ENCODE measurements at places on chromosomes 13 and 19.

DNA sequence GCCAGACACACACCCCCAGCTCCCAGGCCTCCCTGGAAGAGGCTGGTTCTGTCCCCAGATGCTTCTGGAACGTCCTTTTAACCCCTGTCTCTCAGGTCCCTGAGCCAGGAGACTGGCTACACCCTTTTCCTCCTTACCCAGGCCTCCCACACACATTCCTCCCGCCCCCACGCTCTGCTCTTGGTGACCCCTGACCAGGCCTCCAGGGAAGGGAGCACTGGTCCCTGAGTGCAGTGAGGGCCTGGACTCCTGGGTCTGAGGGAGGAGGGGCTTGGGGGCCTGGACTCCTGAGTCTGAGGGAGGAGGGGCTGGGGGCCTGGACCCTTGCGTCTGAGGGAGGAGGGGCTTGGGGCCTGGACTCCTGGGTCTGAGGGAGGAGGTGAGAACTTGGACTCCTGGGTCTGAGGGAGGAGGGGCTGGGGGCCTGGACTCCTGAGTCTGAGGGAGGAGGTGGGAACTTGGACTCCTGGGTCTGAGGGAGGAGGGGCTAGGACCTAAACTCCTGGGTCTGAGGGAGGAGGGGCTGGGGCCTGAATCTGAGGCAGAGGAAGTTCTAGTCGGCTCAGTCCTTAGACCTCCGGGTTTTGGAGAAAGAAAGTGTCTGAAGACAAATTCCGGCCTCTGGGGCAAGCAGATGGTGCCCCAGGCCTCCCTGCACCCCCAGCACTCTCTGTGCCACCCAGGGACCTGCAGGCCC, 527 bp downstream of the KLK6 start:
- no peak for DNase-seq

- no peak for DNase-seq
Measured at GRCh38 chr19:8080832-8081231, 28.3 kb downstream of the CCL25 start.

DNA sequence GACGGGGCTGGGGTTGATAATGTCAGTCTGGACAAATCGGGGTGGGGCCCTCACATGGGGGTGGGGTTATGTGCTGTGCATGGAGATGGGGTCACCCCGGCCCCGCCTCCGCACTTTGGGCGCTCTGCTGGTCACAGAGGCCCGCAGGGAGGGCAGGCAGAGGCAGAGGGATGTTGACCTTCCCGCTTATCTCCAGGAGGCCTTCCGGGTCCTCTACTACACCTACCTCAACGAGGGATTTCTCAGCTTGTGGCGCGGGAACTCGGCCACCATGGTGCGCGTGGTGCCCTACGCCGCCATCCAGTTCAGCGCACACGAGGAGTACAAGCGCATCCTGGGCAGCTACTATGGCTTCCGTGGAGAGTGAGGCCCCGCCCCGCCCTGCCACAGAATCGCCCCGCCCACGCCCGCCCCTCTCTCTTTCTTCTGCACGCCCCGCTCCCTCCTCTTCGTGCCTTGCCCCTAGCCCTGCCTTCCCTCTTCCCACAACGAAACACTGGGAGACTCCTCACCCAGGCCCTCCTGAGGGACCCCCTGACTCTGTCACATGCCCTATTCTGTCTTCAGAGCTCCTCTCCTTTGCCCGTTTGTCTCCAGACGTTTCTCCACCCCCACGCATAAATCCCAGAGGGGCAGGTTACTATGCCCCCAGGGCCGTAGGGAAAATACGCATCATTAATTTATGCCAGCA, 32.8 kb downstream of the TMEM161A start:
- DNase-seq: peak; percentile 79

- DNase-seq: no peak
Measured at GRCh38 chr19:41016488-41017071, 25.5 kb downstream of the CYP2B6 start.

DNA sequence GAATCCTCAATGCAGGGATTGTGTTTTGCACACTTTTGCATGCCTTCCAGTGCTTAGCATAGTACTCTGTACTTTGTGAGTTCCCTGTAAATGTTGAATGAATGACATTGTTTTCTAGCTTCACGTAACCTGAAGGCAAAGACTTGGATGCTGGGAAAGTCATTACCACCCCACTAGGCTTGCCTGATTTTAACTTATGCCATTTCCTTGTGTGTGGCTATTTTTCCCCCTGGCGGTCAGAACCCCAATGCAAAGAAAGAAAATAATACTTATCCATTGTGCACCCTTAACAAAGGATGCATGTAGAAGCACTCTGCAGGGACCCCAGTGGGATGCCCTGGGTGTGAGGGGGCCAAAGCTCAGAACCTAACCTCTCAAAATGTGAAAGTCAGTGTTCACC, 1.2 kb upstream of the ENOX1 start:
- DNase-seq: peak; percentile 65

- DNase-seq: no peak
Measured at GRCh38 chr13:29131881-29132668, 311.9 kb downstream of the MTUS2 start.

DNA sequence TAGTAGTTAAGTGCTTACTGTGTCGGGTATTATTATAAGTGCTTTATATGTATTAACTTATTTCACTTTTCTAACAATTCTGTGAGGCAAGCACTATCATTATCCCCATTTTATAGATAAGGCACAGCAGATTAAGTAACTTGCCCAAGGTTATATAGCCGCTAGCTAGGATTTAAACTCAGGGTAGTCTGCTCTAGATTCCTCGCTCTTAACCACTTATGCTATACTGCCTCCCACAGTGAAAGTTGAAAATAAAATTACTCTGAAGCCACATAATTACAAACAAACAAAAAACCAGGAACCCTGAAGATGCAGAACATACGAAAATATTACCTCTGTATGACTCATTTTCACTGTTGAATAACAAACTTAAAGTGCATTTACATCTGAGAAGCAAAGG, 3.9 kb downstream of the TEX30 start:
- peak; percentile 2 for DNase-seq

- DNase-seq: no peak
Measured at GRCh38 chr13:112733661-112734379, 44.0 kb downstream of the ATP11A start.

GRCh38 chr19:54035215-54036178, 28.2 kb downstream of the VSTM1 start:
- peak; percentile 81 for DNase-seq

DNA sequence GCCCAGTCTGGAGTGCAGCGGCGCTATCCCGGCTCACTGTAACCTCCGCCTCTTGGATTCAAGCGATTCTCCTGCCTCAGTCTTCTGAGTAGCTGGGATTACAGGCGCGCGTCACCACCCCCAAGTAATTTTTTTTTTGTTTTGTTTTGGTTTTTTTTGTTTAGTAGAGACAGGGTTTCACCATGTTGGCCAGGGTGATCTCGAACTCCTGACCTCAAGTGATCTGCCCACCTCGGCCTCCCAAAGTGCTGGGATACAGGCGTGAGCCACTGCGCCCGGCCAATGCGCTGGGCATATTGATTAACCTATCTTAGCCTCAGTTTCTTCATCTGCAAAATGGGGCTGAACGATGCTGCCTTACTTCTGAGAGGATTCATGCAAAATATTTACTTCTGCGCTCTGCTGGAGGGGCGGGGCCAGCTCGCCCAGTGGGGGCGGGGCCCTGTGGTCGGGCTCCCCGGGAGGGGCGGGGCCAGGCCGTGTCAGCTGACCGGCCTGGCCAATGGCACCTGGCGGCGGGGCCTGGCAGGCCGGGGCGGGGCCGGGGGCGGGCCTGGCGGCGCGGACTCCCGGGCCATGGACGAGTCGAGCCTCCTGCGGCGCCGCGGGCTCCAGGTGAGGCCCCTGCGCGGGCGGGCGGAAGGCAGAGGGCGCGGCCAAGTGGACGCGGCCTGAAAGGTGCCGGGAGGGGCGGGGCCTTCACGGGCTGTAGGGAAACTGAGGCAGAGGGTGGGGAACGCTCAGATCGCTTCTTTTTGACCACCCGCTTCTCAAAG, at the start of gene MAST3:
Gene MAST3, plus strand, starts transcription at position 562 of the 776 bp plus-strand sequence. Its CDS starts 15 bp downstream, at position 577.
- DNase-seq: peak; percentile 87

DNA sequence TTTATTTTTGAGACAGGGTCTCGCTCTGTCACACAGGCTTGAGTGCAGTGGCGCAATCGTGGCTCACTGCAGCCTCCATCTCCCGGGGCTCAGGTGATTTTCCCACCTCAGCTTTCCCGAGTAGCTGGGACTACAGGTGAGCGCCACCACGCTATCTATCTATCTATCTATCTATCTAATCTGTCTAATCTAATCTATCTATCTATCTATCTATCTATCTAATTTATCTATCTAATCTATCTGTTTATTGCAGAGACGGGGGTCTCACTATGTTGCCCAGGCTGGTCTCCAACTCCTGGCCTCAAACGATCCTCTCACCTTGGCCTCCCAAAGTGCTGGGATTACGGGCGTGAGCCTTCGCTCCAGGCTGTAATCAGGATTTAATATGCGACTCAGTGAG, 587 bp downstream of the ZNF613 start:
- DNase-seq: no peak

- DNase-seq: peak; percentile 77
Measured at GRCh38 chr19:55579766-55580621, 654 bp downstream of the ZNF579 start.

DNA sequence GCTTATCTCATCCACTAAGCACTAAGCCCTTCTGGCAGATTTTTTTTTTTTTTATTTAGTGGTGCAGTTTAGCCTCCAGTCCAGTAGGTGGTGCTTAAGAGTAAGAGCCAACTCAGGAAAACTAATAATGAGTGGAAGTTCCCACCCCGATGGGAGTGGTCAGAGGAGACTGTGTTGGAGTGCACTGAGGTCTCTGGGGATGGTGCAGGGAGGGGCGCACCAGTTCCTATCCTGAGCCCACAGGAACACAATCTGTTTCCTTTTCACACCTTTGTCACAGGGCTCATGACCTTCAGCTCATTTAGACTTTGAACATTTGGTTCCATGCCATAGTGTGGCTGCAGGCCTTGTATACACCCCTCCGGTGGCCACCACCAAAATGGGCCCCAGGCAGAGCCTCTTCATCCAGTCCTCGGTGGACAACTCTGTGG, 367.4 kb downstream of the SPRY2 start:
- DNase-seq: no peak

GRCh38 chr19:18160493-18160970, 7.6 kb downstream of the PIK3R2 start:
- DNase-seq: peak; percentile 16

DNA sequence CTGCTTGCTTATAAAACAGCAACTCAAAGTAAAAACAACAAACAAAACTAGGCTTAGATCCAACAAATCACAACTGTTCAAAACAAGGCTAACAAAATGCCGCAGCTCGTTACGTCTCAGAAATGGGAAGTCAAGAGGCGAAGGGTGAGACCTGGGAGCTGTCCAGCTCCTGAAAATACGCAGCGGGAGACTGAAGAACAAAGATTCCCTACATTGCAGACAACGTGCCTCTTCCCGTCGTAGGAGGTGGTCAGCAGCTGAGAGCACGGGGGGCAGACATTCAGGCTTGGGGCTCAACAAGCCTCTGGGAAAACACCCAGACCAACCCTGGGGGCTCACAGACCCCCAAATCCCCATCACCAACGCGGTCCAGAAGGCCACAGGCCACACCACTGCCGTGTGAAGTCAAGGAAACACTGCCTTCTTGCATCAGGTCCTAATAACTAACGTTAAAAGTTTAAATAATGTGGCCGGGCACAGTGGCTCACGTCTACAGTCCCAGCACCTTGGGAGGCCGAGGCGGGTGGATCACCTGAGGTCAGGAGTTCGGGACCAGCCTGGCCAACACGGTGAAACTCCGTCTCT, 13.5 kb downstream of the PLPP2 start:
- DNase-seq: peak; percentile 72

DNA sequence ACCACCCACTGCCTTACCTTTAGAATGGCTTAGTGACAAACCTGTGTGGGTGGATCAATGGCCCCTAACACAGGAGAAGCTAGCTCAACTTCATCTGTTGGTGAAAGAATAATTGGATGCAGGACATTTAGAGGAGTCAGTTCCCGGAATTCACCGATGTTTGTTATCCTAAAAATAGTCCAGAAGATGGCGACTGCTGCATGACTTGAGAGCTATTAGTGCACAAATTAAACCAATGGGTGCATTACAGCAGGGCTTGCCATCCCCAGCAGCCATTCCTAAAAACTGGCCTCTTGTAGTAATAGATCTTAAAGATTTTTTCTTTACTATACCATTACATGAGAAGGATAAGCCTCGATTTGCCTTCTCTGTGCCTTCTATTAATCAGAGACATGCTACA, 46.8 kb upstream of the ZNF726 start:
- no peak for DNase-seq

GRCh38 chr19:48495396-48495795, 16.2 kb downstream of the LMTK3 start:
- DNase-seq: no peak

GRCh38 chr13:102726430-102726829, 31.6 kb upstream of the METTL21C start:
- DNase-seq: no peak

- no peak for DNase-seq
Measured at GRCh38 chr13:113559901-113560644, 24.5 kb upstream of the TFDP1 start.

- no peak for DNase-seq
Measured at GRCh38 chr13:100106705-100107104, 17.8 kb downstream of the PCCA start.

DNA sequence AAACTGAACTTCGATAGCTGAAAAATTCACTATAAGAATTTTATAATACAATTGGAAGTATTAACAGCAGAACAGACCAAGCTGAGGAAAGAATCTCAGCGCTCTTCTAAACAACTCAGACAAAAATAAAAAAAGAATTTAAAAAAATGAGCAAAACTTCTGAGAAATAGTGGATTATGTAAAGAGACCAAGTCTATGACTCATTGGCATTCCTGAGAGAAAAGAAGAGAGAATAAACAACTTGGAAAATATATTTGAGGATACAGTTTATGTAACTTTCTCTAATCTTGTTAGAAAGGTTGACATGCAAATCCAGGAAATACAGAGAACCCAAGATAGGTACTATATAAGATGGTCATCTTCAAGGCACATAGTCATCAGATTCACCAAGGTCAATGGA, 25.4 kb downstream of the SLC25A15 start:
- no peak for DNase-seq
